ENCODE measurements at places on chromosomes 12 and 14. TPM values are rescaled to one million over a fixed set of nuclear protein-coding genes. Genes with fewer than 3 reads are reported as not detected.

DNA sequence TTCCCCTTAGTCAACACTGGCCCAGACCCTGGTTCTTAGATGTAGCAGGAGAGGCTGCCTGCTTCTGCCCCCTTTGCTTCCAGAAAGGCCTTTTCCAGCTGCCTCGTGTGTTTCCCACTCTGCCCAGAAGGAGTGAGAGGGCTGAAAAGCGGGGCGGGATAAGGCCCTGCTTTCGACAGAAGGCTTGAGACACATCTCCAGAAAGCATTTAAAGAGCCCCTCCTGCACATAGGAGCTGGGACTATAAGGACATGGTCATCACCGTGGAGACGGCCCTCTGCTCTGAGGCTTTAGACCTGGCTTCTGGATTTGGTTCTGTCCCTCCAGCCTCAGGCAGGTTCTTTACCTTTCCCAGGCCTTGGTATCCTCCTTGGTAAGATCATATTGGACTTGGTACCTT, 11.9 kb downstream of the CALM1 start:
- no peak for DNase-seq

The TOMM20L gene
- total RNA-seq = not detected

The ZFHX2 gene
- total RNA-seq = 0.49 TPM

The LRP10 gene
- 209 TPM for total RNA-seq

The CACNA2D4 gene
- 12.3 TPM for total RNA-seq

DNA sequence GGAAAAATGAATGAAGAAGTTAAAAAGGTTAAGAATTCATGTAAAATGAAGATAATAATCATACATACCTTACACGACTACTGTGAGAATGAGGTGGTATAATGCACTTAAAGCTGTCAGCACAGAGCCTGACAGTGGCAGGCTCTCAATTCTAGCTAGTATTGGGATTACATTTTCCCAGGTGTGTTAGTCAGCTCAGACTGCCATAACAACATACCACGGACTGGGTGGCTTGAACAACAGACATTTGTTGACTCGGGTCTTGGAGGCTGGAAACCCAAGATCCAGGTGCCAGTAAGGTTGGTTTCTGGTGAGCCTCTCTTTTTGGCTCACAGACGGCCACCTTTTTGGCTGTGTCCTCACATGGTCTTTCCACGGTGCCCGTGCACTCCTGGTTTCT, 167.8 kb downstream of the CHST11 start:
- DNase-seq = no peak

- DNase-seq = no peak
These were observed 9.8 kb upstream of the PHLDA1 start for GRCh38 chr12:76041406-76041805.

The SMCO2 gene
- not detected for total RNA-seq

DNA sequence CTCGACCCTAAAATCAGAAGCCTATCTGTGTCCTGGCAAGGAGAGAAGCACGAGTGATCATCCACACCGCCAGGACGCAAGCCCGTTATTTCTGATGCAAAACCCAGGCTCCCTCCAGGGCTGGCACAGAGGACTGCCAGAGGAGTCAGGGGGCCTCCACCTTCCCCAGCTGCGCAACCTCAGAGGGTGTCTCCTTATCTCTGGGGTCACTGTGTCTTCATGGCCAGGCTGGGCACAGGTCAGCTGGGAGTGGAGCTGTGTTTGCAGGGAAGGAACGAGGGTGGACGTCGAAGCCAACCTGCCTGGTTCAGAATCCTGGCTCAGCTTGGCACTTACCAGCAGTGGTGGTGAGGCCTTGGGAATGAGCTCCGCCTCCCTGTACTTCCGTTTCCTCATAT, 12.0 kb upstream of the SERPINA3 start:
- no peak for DNase-seq

DNA sequence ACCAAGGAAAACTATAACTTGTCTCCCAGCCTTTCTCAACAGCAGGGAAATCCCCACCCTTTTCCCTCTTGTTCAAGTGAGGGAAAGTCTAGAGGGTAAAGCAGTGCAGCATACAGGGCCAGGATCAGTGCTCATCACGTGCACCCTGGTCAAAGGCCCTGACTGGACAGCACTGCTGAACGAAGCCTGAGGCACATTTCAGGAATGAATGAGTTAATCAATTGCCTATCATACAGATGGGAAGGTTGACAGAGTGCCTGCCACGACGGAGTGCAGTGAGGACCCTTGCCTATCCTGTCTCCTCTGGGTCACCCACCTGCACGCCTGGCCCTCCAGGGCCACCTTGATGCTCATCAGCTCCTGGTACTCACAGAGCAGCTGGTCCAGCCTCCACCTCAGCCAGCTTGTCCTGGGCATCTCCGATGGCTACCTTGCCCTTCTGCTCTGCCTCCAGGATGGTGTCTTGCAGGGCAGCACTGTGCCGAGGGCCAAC, 11.7 kb upstream of the KRT73 start:
- DNase-seq = no peak

The CLMN gene
- 7.3 TPM for total RNA-seq

- no peak for DNase-seq
These were observed 16.9 kb downstream of the CDKN1B start for GRCh38 chr12:12734054-12734453.

The MAP3K12 gene
- 27.9 TPM for total RNA-seq

The ACVRL1 gene
- total RNA-seq = 81.4 TPM

The GALNT6 gene
- 11.5 TPM for total RNA-seq

GRCh38 chr12:78555802-78556201, 308.8 kb upstream of the SYT1 start:
- DNase-seq = no peak

The NINJ2 gene
- 2.4 TPM for total RNA-seq

GRCh38 chr12:54411391-54412241, 7.5 kb downstream of the ITGA5 start:
- DNase-seq = no peak

DNA sequence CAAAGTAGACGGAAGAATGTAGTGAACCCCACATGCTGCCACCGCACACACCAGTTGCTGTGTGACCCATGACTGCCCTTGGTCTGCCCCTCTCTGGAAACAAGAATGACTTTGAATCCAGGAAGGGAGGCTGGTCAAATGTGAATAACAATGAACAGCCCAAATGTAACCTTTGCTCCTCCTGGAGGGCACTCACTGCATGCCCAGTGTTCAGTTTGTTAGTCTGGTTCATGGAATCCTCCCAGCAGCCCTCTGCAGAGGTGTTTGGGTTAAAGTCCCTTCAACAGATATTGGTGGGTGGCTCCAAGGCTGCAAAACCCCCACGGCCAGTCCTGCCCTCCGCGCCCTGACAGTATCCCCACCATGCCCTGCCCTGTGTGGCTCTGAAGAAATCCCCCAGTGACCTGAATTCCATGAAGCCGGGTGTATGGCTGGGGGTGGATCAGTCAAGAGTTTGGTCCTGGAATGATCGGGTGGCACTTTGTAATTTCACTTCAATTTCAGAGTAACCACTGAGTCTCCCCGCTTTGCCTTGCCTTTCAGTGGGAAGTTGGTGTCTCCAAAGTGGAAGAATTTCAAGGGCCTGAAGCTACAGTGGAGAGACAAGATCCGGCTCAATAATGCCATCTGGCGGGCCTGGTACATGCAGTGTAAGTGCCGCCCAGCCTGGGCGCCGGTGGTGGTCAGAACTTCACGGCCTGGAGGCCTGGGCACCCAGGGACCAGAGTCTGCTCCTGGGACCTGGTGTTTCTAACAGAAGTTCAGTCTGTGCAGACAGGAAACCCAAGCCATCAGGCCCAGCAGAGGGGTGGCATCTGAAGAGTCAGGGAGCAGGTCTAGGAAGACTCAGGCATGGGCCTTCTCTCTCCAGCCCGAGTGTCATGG, 47.1 kb downstream of the IL31 start:
- DNase-seq = no peak

The DIO3 gene
- 0.41 TPM for total RNA-seq

The TMEM121 gene
- 2.6 TPM for total RNA-seq

GRCh38 chr14:67010602-67011001, 178.6 kb upstream of the GARIN2 start:
- DNase-seq = no peak

GRCh38 chr14:24817212-24818057, 183.4 kb upstream of the GZMB start:
- DNase-seq = no peak

DNA sequence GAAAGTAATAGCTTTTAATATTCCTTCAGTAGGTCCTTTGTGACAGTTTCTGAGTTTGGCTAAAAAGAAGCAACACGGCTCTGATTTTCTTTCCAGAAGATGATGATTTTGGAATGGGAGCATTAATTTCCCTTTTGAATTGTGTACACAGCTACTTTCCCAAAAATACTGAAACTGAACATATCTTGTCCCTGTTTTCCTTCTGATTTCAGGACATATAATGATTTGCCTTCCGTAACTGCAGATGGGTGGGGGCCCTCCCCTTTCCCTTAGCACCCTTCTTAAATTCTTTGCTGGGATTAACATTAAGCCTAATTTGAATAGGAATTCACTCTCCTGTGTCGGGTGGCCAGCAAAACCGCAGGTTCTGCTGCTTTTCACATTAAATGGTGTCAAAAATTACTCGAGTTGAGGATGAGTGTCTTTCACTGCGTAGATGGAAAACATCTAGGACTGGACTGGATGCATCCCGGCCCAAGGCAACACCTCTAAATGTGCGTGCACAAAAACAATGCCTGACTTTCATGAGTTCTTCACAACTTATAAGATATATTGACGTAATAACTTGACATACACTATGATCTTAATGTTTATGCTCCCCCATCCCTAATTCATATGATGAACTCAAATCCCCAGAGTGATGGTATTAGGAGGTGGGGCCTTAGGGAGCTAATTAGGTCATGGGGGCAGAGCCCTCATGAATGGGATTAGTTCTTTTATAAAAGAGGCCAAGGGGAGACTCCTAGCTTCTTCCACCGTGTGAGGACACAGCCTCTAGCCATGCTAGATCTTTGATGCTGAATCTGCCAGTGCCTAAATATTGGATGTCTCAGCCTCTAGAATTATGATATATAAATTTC, 158.1 kb downstream of the AEBP2 start:
- no peak for DNase-seq

Measured in thoracic aorta (tissue), 2 donors.